Mammary microvascular endothelial cell (primary cell): ENCODE measurements at places on chromosomes 7 and 10. TPM values are rescaled to one million over a fixed set of nuclear protein-coding genes. Genes with fewer than 3 reads are reported as not detected.

The ERCC6 gene
- total RNA-seq, result 6.3 and 11.1 TPM in 2 replicates

The LIPJ gene
- total RNA-seq, result not detected in 2 replicates

The ST7 gene
- 13.7 and 18.0 TPM in 2 replicates for total RNA-seq

The GRM3 gene
- not detected in 2 replicates for total RNA-seq

The SEMA3C gene
- total RNA-seq, result not detected in 2 replicates

The OR9A2 gene
- not detected in 2 replicates for total RNA-seq

The MSS51 gene
- 0.30 and 0.40 TPM in 2 replicates for total RNA-seq

The DPP6 gene
- not detected in 2 replicates for total RNA-seq

The TAC1 gene
- total RNA-seq, result not detected in 2 replicates

The SDK1 gene
- 0.13 and 0.20 TPM in 2 replicates for total RNA-seq

The CPEB3 gene
- total RNA-seq, result 0.73 and 1.0 TPM in 2 replicates

The DNAH11 gene
- total RNA-seq, result 4.6 and 8.5 TPM in 2 replicates

The GIMAP2 gene
- total RNA-seq, result 34.2 and 35.7 TPM in 2 replicates

The ADAMTS14 gene
- not detected in 2 replicates for total RNA-seq

The VSTM4 gene
- 0.34 and 0.40 TPM in 2 replicates for total RNA-seq

The SHTN1 gene
- total RNA-seq, result 2.1 and 2.4 TPM in 2 replicates

The TSPAN13 gene
- total RNA-seq, result 55.2 and 56.2 TPM in 2 replicates

The NAT16 gene
- not detected in 2 replicates for total RNA-seq

The UROS gene
- 46.1 and 54.3 TPM in 2 replicates for total RNA-seq

The STAMBPL1 gene
- 0.44 and 0.67 TPM in 2 replicates for total RNA-seq

The SKIDA1 gene
- 0.47 and 0.69 TPM in 2 replicates for total RNA-seq

The HOXA11 gene
- 3.1 and 4.0 TPM in 2 replicates for total RNA-seq

The ITIH2 gene
- total RNA-seq, result not detected in 2 replicates

The PDCD11 gene
- 33.1 and 34.8 TPM in 2 replicates for total RNA-seq

The NEBL gene
- 7.6 and 8.3 TPM in 2 replicates for total RNA-seq

The VSTM2A gene
- not detected in 2 replicates for total RNA-seq

The MRLN gene
- not detected in 2 replicates for total RNA-seq

The CPA1 gene
- total RNA-seq, result not detected in 2 replicates

The POLR2J2 gene
- not detected in 2 replicates for total RNA-seq

The ENKUR gene
- total RNA-seq, result 0.39 and 0.47 TPM in 2 replicates

The PALD1 gene
- total RNA-seq, result 31.8 and 32.5 TPM in 2 replicates

The ABLIM1 gene
- 43.5 and 43.7 TPM in 2 replicates for total RNA-seq

The CCZ1B gene
- 11.1 and 29.3 TPM in 2 replicates for total RNA-seq

The UPK3BL1 gene
- 6.1 and 9.5 TPM in 2 replicates for total RNA-seq

The ELOVL3 gene
- total RNA-seq, result not detected in 2 replicates

The HTRA1 gene
- 50.4 and 51.6 TPM in 2 replicates for total RNA-seq

The CDK5 gene
- 11.5 and 16.9 TPM in 2 replicates for total RNA-seq

The HOXA3 gene
- 11.0 and 11.1 TPM in 2 replicates for total RNA-seq

The SLC18A3 gene
- not detected in 2 replicates for total RNA-seq

The FAM24B gene
- 10.8 and 11.1 TPM in 2 replicates for total RNA-seq

The PSD gene
- total RNA-seq, result not detected in 2 replicates

The COL1A2 gene
- 6.7 and 7.7 TPM in 2 replicates for total RNA-seq
